ENCODE measurements at places on chromosomes 1 and 21.

DNA sequence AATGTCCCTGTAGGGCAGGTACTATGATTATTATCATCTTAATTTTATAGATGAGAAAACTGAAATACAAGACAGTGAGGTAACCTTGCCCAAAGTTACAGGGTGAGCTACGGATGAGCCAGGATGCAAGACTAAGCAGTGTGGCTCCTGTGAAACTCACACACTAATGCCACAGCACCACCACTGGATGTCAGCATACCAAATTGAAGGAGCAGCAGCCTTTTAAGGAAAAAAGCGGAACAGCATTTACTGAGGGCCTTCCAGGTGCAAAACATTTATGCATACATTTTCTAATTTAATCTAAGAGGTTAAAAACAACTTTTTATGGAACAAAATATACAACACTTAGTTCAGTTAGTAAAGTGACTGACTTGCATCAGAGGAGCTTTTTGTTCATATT is 41.7 kb downstream of the SEC16B start:
- peaks cover 35% of the 10 kb centered on the region for H3K36me3 ChIP-seq
- DNase-seq, result no peak
- H3K4me1 ChIP-seq, result no peaks in the 10 kb centered on the region
- no peaks in the 10 kb centered on the region for H3K27me3 ChIP-seq

- H3K27me3 ChIP-seq, result no peaks in the 10 kb centered on the region
- H3K4me3 ChIP-seq, result peak overlapping the region; percentile 78
- H3K27ac ChIP-seq, result peak overlapping the region; percentile 94
- H3K36me3 ChIP-seq, result no peaks in the 10 kb centered on the region
These were observed 831 bp upstream of the FOXD2 start for GRCh38 chr1:47436979-47437446.

DNA sequence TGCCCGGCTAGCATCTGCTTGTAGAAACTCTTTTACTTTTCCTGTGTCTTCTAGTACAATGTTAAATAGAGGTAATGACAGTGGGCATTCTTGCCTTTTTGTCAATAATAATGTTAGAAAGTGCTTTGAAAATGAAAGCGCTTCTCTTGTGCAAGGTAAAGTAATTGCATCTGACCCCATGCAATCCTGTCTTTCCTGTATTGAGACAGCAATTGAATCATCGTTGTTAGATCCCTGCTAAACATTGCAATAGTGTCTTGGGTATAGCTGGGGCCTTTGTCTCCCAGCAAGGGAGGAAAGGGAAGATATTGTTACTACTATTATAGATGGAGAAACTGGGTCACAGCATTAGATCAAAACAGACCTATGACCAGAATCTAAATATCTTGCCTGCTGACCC is 80.9 kb downstream of the TLR5 start:
- H3K4me3 ChIP-seq, result no peak overlapping the region
- no peak for DNase-seq
- H3K4me1 ChIP-seq, result no peaks in the 10 kb centered on the region
- no peaks in the 10 kb centered on the region for H3K36me3 ChIP-seq
- H3K27me3 ChIP-seq, result no peaks in the 10 kb centered on the region
- H3K27ac ChIP-seq, result no peak overlapping the region

- H3K4me3 ChIP-seq, result no peak overlapping the region
- no peaks in the 10 kb centered on the region for H3K36me3 ChIP-seq
These were observed 21.9 kb upstream of the LBR start for GRCh38 chr1:225449774-225450173.

- no peaks in the 10 kb centered on the region for H3K27me3 ChIP-seq
- no peak for DNase-seq
- H3K4me1 ChIP-seq, result no peaks in the 10 kb centered on the region
- no peaks in the 10 kb centered on the region for H3K36me3 ChIP-seq
- H3K4me3 ChIP-seq, result no peak overlapping the region
These were observed 188.5 kb downstream of the TGFBR3 start for GRCh38 chr1:91697416-91697815.

DNA sequence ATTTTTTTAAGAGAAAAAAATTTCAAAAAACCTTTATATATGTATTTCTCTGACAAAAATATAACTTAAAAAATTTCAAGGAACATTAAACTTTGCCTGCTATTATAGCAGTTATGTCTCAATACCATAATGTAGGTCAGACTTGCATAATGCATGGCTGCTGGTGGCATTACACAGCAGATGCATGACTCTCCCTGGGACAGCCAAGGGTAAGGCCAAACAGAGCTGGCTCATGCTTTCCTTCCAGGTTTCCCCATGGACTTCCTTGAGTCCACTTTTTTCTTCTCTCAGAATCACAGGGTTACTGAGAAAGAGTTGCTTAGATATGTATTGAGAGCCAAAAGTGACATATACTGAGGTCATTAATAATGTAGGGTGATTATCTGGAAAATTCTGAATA is 43.7 kb downstream of the RHOU start:
- H3K27ac ChIP-seq, result no peak overlapping the region
- no peak overlapping the region for H3K4me3 ChIP-seq
- no peaks in the 10 kb centered on the region for H3K4me1 ChIP-seq
- no peaks in the 10 kb centered on the region for H3K36me3 ChIP-seq
- DNase-seq, result no peak

DNA sequence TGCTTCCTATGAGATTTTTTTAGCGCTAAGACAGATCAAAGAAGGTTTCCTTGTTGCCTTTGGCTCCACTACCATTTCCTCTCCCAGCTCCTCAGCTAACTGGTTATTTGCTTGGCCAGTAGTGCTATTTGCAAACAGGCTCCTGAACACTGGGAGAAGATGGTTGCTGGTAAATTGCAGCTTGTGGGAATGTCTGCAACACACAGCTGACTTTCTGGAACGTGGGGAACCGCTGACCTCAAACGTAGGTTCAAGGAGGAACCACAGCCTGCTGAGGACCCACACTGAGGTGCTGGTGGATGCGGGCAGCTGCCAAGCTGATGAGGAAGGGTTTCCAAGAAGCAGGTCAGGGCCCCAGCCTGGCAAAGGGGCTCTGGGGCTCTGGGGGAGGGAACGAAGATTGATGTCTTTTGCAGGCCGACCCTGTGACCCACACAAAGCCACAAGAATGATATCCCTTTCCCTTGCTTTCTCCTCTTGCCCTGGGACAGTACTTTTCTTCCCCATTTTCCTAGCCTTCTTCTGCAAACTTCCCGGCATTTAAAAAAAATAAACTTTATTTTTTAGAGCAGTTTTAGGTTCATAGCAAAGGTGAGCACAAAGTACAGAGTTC is 24.8 kb downstream of the GNG4 start:
- H3K36me3 ChIP-seq, result no peaks in the 10 kb centered on the region
- H3K27ac ChIP-seq, result no peak overlapping the region
- H3K4me1 ChIP-seq, result no peaks in the 10 kb centered on the region
- no peak for DNase-seq
- H3K4me3 ChIP-seq, result no peak overlapping the region

DNA sequence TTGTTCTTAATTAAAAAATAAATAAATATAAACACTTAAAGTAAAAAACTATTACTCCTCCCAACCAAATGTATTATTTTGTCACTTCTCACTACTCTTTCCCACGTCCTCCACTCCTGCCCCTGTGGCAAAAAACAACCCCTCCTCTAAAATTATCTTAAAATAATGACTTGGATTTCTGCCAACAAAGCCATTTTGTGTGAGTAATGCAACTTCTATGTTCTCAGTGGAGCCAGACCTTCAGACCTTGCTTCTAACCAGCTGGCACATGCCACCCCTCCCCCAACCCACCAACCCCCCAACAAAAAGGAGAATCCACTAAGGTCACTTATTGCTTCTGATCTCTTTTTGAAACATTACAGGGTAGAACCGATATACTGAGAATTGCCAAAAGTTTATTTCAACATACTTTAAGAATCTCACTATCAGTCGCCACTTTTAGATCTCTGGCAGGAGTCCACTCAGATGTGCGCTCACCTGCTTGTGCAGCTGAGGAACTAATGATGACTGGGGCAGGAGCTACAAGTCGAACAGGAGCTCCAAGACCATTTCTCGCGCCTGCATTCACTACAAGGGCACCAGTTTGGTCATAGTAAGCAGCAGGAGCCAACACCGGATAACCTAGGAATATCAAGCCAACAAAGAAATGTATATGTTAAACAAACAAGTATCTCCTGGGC is 58.3 kb upstream of the SDC3 start:
- peak overlapping the region; percentile 45 for H3K27ac ChIP-seq
- H3K4me1 ChIP-seq, result peaks cover 23% of the 10 kb centered on the region
- H3K36me3 ChIP-seq, result peaks cover 28% of the 10 kb centered on the region
- no peaks in the 10 kb centered on the region for H3K27me3 ChIP-seq
- no peak for DNase-seq

GRCh38 chr1:161307230-161307768 is 2.5 kb downstream of the MPZ start:
- H3K4me3 ChIP-seq, result no peak overlapping the region
- no peak for DNase-seq
- H3K36me3 ChIP-seq, result no peaks in the 10 kb centered on the region
- no peaks in the 10 kb centered on the region for H3K27me3 ChIP-seq

DNA sequence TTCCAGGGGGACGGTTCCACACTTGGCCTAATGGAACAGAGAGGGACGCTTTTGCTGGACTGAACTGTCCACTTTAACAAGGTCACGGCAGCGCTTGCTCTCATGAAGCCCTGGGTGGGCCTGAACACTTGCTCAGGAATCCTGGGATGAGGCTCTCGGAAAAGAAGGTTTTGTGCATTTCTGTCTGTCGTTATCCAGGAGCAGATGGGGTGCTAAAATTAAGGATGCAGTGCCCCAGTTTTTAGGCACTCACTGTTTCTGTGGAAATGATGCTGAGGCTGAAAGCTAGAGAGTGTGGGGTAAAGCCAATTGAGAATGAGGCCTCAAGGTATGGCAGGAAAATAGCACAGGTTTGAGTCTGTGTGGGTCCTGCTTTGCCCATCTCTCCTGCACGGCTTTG is 111.0 kb downstream of the DAB1 start:
- no peaks in the 10 kb centered on the region for H3K27me3 ChIP-seq
- H3K4me1 ChIP-seq, result no peaks in the 10 kb centered on the region
- H3K36me3 ChIP-seq, result no peaks in the 10 kb centered on the region
- no peak for DNase-seq

DNA sequence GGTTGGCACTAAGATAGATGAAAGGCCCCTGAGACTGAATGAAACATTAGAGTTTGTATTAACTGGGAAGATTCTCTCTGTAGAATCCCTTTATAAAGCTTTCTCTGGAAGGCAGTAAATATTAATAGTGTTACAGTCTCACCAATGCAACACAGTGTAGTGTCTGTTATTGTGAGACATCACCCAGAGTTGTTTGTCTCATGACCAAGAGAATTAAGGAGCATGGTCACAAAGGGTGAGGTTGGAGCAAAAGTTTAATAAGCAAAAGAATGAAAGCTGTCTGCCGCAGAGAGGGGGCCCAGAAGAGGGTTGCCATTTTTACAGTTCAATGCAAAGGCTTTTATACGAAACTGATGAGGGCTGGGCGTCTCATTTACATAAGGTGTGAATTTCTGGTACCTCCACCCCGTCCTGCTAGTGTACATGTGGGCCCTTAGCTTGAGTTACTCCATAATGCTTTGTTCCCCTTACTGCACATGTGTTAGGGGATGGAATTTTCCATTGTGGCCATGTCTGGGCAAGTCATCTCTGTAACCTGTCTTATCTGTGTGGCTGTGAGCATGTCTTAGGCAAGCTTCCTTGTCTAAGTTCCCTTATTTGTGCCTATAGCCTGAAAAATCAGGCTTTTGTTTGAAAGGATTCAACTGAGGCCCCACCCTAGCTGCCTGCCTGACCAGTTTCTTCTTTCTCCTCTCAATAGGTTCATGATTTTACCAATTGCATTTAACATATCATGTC is 184.1 kb downstream of the RASAL2 start:
- H3K27ac ChIP-seq, result no peak overlapping the region
- H3K4me3 ChIP-seq, result no peak overlapping the region
- no peaks in the 10 kb centered on the region for H3K36me3 ChIP-seq
- no peak for DNase-seq

GRCh38 chr1:9960706-9961562 is 17.7 kb downstream of the NMNAT1 start:
- no peaks in the 10 kb centered on the region for H3K36me3 ChIP-seq
- H3K4me3 ChIP-seq, result no peak overlapping the region
- H3K27ac ChIP-seq, result peak overlapping the region; percentile 45
- no peaks in the 10 kb centered on the region for H3K27me3 ChIP-seq

GRCh38 chr1:192887426-192887825 is 78.6 kb downstream of the RGS2 start:
- H3K27ac ChIP-seq, result no peak overlapping the region
- no peak overlapping the region for H3K4me3 ChIP-seq
- H3K4me1 ChIP-seq, result no peaks in the 10 kb centered on the region
- no peaks in the 10 kb centered on the region for H3K36me3 ChIP-seq

DNA sequence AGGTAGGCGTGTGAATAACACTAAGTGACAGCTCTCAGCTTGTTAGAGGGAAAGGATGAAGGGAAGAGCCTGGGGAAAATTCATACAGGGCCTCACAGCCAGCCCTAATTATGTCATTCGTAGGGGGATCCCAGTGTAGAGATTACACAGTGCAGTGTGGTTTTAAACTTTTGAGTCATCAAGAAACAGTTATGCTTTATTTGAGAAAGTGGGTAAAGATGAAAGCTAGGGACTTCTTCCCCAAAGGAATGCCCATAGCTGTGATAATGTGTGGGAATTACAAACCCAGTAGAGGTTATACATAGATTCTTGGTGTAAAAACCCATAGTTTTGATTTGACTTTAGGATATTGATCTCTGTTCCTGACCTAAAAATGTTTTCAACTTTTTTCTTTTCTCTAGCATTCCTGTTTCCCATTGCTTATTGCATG is 1.9 kb downstream of the TTF2 start:
- no peaks in the 10 kb centered on the region for H3K27me3 ChIP-seq
- H3K27ac ChIP-seq, result no peak overlapping the region
- H3K4me3 ChIP-seq, result no peak overlapping the region

- H3K4me3 ChIP-seq, result no peak overlapping the region
- no peak for DNase-seq
- no peak overlapping the region for H3K27ac ChIP-seq
- no peaks in the 10 kb centered on the region for H3K4me1 ChIP-seq
- no peaks in the 10 kb centered on the region for H3K36me3 ChIP-seq
- H3K27me3 ChIP-seq, result no peaks in the 10 kb centered on the region
These were observed 87.0 kb downstream of the SYT14 start for GRCh38 chr1:210024996-210025395.

DNA sequence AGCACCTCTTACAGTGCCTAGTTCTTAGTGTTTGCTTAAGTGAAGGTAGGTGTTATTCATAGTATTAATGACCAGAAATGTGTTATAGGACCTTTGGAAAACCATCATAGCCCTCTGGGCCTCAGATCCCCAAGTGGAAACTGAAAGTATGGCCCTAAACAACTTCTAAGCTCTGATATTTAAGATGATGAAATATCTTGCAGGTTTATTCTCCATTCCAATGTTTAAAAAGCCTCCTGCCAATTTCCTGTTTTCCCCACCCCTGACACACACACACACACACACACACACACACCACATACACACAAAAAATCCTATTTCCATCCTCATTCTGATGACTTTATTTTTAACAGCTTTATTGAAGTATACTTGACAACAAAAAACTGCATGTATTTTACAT is 108.2 kb downstream of the DIRAS3 start:
- H3K4me1 ChIP-seq, result no peaks in the 10 kb centered on the region
- no peaks in the 10 kb centered on the region for H3K27me3 ChIP-seq
- H3K4me3 ChIP-seq, result no peak overlapping the region
- DNase-seq, result no peak
- H3K27ac ChIP-seq, result no peak overlapping the region
- no peaks in the 10 kb centered on the region for H3K36me3 ChIP-seq

All from ascending aorta (tissue), 2 donors.